AG04450 (cell line): ENCODE measurements at places on chromosomes 2 and 18. TPM values are rescaled to one million over a fixed set of nuclear protein-coding genes. Genes with fewer than 3 reads are reported as not detected.
A peak's percentile ranks its signal among the peaks of the same experiment; 100 is the strongest.

GRCh38 chr2:44548221-44549098 lies 186.7 kb downstream of the CAMKMT start:
- DNase-seq, result no peak

DNA sequence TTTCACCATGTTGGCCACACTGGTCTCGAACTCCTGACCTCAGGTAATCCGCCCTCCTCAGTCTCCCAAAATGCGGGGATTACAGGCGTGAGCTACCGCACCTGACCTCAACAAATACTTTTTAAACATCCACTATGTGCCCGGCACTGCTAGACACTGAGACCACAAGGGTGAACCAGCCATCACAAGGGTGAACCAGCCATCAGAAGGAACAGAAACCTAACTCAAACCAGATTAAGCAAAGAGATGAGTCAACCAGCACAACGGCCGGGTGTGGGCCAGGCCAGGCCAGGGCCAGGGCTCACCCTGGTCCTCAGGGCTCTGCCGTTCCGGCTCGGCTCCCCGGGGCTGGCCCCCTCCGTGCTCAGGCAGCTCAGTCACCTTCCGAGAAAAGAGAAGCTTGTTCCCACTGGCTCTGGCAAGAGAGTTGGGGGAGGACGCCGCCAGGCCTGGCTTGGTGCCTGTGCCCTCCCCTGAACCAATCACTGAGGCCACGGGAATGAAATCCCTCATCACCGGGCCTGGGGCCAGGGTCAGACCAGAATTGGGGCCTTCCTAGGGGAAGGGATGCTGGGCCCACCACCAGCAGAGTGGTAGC lies 4.4 kb downstream of the TEX44 start:
- DNase-seq, result no peak

GRCh38 chr2:62144689-62145477 lies 51.0 kb upstream of the B3GNT2 start:
- no peak for DNase-seq

DSC1 gene
- polyA plus RNA-seq, result not detected in 2 replicates

DNA sequence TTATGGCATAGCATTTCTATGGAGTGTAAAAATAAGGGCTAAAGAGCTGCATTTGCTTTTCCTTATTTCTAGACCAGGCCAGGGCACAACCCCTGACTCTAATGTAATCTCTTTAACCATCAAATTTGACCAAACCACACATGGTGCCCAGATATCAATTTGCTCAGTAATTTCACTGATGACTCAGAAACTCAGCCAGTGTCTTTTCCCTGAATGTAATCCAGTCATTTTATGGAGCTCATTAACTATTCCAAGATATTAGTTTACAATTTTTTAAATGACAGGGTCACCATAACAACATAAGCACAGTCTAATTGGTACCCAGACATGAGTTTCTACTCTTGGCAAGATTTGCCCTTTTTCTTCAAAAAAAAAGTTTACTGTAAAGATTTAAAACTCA lies 270.8 kb upstream of the AGAP1 start:
- no peak for DNase-seq

GRCh38 chr2:59398081-59398480 lies 1155.4 kb downstream of the BCL11A start:
- no peak for DNase-seq

DNA sequence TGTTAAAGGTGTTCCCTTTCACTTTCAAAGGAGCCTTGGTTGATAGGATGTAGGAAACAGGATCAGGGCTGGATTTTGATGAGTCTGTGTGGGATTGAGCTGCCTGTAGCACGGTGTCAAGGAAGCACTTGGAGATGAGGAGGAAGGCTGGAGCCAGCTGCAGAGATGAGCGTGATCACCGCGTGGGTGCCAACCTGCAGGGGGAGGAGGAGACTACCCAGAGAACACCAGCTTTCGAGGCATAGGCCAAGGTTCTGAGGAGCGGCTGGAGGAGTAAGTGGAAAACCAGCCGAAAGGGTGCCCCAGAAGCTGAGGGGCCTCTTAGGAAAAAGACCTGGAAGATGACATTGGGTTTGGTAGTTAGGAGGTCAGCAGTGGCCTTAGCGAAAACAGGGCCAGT lies 64.2 kb downstream of the TGOLN2 start:
- DNase-seq, result no peak

COL3A1 gene
- 1,314 and 1,396 TPM in 2 replicates for polyA plus RNA-seq

DNA sequence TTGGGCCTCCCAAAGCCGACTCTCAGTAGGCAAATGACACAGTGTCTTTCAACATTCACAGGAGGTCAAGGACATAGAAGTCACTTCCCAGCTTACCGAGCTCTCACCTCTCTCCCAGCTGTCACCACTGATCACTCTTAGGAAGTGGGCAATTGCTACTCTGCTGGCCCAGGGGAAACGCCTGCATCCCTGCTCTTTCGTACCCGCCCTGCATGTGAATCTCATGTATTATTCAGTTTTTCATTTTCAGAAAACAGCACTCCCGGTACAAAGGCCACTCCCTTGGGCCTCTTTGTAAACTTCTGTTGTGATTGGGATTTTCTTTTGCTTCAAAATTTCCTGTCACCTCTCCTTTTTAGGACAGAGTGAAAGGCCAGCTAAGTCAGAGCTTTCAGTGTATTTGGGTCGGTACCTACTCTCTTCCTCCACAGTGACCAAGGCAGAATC lies 15.4 kb downstream of the MRPL44 start:
- no peak for DNase-seq

- DNase-seq, result no peak
Observed at GRCh38 chr2:38178119-38178518, 102.2 kb upstream of the CYP1B1 start.

- DNase-seq, result no peak
Observed at GRCh38 chr18:62678847-62679485, 36.4 kb upstream of the PHLPP1 start.

DNA sequence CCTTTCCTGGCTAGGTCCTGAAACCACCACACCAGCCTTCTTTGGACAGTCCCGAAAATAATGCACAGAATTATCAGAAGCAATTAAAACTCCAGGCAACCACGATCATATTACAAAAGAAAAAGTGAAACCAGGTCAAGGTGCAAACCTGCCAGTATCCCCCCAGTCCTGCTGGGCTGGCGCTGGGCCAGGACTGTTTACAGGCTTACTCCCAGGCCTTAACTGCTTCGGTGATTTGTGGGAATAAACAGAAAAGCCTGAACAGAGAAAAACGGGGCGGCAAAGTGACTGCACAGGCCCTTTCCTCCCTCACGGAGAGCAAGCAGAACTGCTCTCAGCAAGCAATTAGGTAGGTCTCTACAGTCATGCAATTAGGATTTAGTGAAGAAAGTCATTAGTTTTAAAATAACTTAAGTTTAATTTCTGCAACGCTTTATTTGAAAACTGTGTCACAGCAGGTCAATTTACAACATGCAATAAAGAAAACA lies 1.3 kb downstream of the HDAC4 start:
- no peak for DNase-seq

FTCDNL1 gene
- polyA plus RNA-seq, result 0.10 TPM in 1 of 2 replicates, not detected in the other

DNA sequence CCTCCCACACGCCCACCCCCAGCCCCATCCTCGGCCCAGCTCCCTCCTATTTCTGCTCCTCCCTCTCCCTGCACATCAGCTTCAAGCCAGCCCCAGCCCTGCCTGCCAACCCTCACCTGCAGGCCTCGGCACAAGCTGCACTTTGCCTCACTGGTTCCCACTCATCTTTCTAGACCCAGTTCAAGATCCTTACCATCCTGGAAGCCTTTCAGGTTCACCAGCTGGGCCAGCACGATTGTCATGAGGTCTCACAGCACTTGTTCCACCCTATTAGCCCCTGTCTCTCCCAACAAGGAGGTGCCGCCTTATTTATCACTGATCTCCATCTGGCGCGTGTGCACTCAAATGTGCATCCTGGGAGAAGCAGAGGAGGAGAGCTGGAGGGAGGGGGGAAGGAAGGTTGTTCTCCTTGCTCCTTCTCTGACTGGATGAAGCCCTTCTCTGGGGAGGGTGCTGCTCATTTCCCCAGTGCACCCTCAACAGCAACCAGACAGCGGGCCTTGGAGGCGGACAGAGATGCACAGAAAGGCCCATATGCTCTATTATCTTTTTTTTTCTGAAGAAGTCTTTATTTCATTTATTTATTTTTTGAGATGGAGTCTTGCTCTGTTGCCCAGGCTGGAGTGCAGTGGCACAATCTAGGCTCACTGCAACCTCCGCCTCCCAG lies 15.5 kb upstream of the BIN1 start:
- DNase-seq, result no peak

DNA sequence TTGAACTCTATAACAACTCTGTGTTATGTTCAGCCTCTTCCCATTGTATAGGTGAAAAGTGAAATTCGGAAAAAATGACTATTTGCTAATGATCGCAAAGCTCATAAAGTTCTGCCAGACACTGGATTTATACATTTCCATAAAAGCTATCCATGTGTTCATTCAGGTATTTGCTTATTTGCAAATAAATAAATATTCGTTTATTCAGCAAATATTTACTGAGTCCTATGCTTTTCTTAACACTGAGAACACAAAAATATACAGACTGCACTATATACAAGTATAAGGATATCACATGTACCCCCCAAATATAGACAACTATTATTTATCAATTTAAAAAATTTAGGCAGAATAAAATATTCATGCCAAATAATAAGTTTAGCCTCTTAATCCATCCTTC lies 63.2 kb upstream of the ATP8B1 start:
- no peak for DNase-seq

GRCh38 chr2:45173513-45173912 lies 164.3 kb upstream of the SIX2 start:
- DNase-seq, result peak; percentile 51

DNA sequence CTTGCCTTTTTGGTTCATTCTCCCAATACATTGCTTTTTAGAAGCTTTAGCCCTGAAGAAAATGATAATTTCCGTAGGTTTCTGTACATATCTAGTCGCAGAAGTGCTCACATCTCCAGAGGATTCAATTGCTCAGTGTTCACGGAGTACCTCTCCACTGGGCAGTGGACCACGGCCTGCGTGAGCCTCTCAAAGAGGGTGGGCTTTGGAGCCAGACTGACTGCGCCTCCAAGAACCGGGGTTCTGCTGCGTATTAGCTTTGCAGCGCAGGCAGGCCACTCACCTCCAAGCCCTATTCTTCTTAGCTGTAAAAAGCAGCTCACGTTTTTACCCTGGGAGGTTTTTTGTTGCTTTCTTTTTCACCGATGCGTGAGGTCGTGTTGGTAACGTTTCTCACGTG lies 35.4 kb downstream of the NTSR2 start:
- no peak for DNase-seq

DNA sequence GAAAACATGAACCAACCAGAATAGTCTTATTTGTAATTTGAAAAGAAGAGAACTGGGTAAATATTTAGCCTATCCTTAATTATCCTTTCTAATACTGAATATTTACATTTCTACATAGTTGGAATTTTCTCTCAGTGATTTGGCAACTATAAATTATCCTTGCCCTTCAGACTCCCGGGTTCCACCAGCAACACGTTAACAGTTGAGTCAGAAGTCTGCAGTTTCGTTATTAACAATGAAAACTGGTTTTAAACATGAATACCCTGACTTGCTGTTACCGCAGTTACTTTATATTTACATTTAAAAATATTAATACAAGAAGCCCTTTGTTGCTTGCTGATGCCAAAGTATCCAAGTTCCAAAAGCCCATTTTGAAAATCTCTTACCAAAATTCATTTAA lies 673.0 kb downstream of the ARHGAP15 start:
- peak; percentile 54 for DNase-seq

GRCh38 chr2:219517954-219518778 lies 3.9 kb downstream of the ASIC4 start:
- no peak for DNase-seq

UPP2 gene
- polyA plus RNA-seq, result not detected in 2 replicates

CCDC85A gene
- polyA plus RNA-seq, result not detected in 2 replicates

SLC4A5 gene
- polyA plus RNA-seq, result 0.15 and 0.25 TPM in 2 replicates

VAMP5 gene
- polyA plus RNA-seq, result 100 and 123 TPM in 2 replicates

GRCh38 chr2:220833446-220833845 lies 738.7 kb downstream of the EPHA4 start:
- no peak for DNase-seq

GRCh38 chr2:190459881-190460280 lies 51.7 kb downstream of the MFSD6 start:
- no peak for DNase-seq

AMER3 gene
- polyA plus RNA-seq, result not detected in 2 replicates

- DNase-seq, result no peak
Observed at GRCh38 chr18:67865400-67865799, 348.9 kb upstream of the DSEL start.

GCG gene
- polyA plus RNA-seq, result 0.27 TPM in 1 of 2 replicates, not detected in the other

ANKRD62 gene
- not detected in 2 replicates for polyA plus RNA-seq

VWA3B gene
- not detected in 2 replicates for polyA plus RNA-seq

DNA sequence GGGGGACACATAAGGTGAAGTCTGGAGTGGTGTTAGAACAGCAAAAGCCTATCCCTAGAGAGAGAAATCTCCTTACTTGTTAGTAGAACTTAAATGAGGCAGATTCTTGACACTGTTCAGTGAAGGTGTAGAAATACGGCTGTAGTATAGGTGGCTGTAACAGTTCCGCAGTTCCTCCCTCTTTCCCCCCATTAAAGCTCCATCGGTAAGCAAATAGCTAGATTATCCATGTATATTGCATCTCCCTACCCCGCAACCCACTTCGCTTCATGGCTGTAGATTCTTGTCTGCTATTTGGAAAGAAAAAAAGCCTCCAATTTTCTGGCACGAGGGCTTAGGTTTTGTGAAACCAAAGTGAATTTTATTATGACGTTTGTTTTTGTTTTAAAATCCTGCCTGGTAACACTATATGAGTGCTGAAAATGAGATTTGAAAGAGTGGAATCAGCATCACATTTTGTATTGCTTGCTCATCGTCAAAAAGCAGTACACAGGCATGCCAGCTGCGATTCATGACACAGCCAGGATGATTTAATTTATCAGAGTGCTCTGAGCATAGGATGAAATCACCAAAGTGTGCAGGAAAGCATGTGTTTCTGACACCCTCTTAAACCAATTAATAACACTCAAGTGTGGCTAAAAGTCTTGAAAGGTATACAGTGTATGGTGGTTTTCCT lies 1.4 kb downstream of the FAM171B start:
- DNase-seq, result peak; percentile 32

DNA sequence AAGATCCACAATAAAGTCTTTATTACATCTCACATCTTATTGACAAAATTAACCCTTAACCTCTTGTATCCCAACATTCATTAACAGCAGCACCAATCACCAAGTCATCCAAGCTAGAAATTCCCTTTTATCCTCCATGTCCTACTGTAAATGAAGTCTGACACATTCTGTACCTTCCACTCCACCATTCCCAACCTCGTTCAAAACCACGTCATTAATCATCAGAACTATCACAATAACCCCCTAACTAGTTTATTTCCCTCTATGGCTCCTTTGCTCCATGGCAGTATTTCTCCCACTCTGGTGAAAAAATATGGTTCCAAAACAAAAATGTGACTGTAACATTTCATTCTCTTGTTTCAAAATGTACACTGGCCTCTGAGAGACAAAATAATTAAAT lies 1626.2 kb downstream of the LRP1B start:
- DNase-seq, result no peak

POU3F3 gene
- polyA plus RNA-seq, result not detected in 2 replicates
